ENCODE measurements at places on chromosomes 6 and 20.
A peak's percentile ranks its signal among the peaks of the same experiment; 100 is the strongest.

- DNase-seq = no peak
Observed at GRCh38 chr6:47195011-47195650, 114.6 kb downstream of the TNFRSF21 start.

DNA sequence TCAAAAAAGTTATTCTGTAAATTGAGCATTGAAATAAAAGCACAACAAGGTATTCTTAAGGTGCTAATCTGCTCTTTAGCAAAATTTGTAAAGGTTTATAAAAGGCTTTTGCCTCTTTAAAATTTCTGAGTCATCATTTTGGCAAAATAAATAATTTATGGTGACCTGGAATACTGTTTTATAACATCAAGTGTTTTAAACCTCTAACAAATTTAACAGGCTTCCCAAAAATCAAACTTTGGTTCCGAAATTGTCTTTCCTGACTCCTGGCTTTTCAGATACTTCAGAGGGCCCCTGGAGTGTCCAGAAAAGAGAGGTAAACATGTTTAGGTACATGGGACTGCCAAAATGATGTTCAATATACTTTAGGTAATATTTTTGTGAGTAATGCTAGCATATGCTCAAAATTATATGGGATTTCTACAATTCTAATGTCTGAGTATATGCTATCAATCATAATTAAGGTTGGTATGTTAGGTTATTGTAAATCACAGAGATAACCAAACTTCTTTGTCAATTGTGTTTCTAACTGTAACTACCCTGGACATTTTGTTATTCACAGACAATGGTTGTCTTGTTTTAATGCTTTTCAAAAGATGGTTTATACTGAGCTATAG, 160.3 kb upstream of the OLIG3 start:
- no peak for DNase-seq

GRCh38 chr20:3875378-3875974, 13.7 kb upstream of the PANK2 start:
- no peak for DNase-seq

- DNase-seq = no peak
Observed at GRCh38 chr6:1287103-1287591, 24.8 kb upstream of the FOXQ1 start.

DNA sequence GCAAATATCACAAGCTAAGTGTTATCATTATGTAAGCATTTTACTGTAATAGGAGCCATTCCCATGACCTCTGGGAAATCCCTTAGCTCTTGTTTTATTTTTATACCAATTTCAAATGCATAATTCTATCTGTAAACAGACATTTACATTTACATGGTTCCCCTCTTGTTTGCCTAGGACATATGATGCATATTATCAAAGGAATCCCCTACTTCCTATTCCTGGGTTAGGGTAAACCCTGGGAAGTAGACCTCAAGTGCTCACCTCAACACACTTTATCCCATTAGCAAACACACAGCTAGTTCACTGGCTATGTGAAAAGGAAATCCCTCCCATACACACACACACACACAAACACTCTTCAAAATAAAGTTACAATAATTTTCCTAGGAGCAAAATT, 27.1 kb downstream of the PDE10A start:
- no peak for DNase-seq

GRCh38 chr6:133227344-133227743, 13.8 kb upstream of the EYA4 start:
- no peak for DNase-seq

DNA sequence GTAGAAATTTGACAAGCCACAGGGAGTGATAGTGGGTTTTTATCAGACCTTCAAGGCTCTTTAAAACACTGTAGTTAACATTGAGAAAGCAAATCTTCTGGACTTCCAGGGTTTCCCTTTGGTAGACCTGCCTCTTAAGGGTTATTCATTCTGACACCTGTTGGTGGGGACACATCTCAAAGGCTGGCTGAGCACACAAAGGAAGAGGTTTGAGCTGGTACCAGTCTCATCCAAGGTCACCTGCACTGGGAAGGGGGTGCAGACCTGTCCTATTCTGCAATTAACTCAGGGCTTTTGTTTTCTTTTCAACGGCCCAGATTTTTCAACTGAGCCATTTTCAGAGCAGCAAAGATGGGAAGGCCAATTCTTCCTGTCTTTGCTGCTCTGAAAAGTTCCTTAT, 45.6 kb downstream of the EDN1 start:
- no peak for DNase-seq

DNA sequence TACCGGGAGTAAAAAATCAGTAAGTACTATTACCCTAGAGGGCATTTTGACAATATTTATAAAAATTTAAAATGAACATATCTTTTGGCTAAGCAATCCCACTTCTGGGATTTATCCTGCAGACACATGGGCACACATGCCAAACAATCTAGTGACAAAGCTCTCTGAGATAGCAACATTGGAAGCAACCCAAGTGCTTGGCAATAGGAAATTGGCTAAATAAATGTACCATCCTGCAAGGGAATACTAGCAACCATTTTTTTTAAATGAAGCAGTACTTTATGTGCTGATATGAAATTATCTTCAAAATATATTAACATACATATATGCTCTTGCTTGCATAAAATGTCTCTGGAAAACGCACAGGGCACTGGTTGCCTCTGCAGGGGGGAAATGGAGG, 133.8 kb downstream of the SNX5 start:
- DNase-seq = no peak

GRCh38 chr6:68639826-68640490, 4.9 kb downstream of the ADGRB3 start:
- no peak for DNase-seq

DNA sequence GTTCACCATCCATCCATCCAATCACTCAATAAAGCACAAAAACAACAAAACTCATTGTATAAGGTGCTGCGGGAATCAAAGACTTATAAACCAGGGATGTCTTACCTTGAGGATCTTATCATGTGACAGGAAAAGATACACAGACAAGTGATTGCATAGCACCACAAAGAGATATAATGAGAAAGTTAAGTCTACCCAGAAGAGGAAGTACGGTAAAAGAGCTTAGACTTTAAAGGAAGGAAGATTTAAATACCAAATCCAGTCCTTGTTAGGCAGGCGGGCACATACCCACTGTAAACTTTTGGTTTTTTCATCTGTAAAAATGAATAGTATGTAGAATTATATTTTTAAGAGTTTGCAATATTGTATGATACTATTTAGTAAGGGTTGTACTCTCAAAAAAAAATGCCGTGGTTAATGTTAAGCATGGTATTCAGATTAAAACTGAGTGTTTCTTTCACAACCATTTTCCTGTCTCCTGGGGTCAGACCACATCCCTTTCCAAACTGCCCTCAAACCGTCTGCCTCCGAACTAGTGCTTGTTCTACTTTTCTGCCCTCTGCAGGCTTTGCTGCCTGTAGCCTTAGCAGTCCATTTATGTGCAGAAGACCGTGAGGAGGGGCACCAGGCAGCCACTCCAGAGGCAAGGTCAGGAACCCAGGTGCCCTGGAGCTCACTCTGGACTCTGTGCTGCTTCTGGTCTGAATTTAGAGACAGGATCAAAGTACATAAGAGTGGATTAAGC, 179.5 kb upstream of the SYNDIG1 start:
- DNase-seq = no peak

DNA sequence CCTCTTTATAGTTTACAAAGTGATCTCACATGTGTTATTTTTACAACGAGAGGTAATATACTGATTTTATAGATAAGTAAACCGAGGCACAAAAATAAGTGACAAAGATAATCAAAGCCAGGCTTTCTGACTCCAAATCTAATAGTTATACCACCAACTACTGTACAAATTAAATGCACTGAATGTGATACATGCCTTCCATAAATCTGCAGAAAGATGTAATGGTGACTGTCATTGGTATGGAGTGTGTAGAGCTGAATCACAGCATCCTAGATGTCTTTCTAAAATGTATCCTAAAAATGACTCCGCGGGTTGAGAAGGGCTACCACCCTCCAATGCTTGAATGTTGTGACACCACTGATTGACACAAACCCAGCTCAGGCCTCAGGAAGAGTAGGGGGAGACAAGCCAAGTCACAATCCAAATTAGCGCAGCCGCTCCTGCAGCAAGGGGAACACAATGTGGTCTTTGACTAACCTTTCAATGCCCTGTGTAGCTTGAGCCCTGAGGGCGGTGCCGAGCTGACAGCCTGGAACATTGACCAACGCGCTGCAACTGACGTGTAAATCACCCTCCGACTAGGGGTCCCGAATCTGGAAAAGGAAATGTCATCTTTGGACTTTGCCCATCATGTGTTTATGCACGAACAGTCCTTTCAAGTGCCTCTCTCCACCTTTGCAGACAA, 136.8 kb downstream of the OLIG3 start:
- no peak for DNase-seq

GRCh38 chr6:137927777-137928218, 60.7 kb downstream of the TNFAIP3 start:
- DNase-seq = no peak

- DNase-seq = no peak
Observed at GRCh38 chr6:165071906-165072305, 237.5 kb downstream of the C6orf118 start.

DNA sequence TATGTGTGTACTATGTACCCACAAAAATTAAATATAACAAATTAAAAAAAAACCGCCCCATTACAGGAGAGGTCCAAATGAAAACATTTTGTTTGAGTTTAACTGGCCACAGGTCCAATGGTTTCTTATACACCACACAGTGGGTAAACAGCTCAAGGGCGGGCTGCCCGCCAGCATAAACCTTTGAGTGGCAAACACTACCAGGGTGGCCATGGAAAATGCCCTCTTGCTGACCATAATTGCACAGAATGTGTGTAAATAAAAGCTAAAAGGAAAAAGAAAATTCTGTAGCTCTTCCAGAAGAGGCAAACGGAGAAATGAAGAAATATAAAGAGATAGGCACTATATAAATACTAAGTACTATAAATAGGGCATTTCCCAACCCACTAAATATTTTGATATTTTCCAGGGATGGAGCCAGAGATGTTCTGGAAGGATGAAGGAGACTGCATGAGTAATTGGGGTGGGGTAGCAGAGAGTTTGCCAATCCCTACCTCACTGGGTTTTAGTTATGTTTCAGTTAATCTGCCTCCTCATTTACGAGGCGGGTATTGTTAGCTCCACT, 1.1 kb upstream of the CDC5L start:
- DNase-seq = no peak

- no peak for DNase-seq
Observed at GRCh38 chr20:25686081-25687067, 10.3 kb downstream of the ZNF337 start.

GRCh38 chr6:113246186-113246585, 611.0 kb upstream of the MARCKS start:
- no peak for DNase-seq

- peak; percentile 43 for DNase-seq
Observed at GRCh38 chr6:41940759-41941279, 789 bp downstream of the CCND3 start.

DNA sequence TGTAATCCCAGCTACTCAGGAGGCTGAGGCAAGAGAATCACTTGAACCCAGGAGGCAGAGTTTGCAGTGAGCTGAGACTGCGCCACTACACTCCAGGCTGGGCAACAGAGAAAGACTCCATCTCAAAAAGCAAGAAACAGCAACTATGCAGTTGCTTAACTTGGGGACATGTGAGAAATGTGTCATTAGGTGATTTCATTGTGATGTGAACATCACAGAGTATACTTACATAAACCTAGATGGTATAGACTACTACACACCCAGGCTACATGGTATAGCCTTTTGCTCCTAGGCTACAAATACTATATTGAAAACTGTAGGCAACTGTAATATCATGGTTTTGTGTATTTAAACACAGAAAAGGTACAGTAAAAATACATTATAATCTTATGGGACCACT, 3.3 kb upstream of the COQ3 start:
- DNase-seq = no peak

GRCh38 chr6:154925130-154925529, 70.0 kb upstream of the TIAM2 start:
- no peak for DNase-seq

- DNase-seq = no peak
Observed at GRCh38 chr6:111823831-111824607, 49.2 kb downstream of the FYN start.

DNA sequence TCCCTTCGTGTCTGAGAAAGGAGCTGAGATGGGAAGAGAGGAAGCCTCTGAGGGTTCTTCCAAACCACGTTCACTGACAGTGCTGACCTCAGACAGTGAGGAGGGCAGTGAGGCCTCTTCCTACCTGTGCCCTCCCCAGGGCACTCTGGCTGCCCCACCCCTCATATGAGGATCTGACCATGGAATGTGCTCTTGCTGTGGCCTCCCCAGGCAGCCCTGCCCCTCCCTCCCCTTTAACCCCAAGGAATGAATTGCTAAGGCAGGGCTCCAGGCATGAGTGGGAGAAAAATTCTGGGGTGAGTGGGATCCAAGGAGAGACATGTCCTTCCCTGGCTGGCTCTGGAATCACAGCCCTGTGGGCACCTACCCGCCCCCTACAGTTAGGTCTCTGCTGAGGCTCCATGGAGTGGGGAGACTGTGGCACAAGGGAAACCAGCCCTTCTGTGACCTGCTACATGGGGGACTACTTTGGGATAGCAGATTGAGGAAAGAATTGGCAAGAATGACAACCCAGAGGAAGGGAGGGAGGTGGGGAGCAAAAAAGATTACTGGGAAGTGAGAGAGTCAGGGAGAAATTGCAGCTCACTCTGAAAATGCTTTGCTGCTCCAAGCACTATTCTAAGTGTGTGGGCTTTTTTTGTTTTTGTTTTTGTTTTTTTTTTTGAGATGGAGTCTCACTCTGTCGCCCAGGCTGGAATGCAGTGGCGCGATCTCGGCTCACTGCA, 29.4 kb downstream of the TNXB start:
- no peak for DNase-seq

DNA sequence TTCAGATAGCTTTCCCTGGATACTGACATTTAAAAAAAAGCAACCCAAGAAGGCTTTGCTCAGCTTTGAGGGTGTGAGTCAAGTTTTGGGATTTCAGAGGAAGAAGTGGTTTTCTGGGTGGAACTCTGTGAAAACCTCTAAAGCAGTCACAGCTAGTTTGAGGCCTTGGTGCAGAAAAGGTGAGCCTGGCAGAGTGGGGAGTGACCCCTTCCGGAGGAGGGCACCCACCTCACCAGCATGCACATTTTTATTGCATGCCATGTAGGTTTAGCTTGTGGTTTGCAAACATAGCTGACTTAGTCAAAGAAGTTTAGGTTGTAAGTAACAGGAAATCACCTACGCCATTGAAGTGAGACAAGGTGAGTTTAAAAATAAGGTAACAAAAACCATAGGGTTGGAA, 146.8 kb upstream of the PMEPA1 start:
- no peak for DNase-seq

DNA sequence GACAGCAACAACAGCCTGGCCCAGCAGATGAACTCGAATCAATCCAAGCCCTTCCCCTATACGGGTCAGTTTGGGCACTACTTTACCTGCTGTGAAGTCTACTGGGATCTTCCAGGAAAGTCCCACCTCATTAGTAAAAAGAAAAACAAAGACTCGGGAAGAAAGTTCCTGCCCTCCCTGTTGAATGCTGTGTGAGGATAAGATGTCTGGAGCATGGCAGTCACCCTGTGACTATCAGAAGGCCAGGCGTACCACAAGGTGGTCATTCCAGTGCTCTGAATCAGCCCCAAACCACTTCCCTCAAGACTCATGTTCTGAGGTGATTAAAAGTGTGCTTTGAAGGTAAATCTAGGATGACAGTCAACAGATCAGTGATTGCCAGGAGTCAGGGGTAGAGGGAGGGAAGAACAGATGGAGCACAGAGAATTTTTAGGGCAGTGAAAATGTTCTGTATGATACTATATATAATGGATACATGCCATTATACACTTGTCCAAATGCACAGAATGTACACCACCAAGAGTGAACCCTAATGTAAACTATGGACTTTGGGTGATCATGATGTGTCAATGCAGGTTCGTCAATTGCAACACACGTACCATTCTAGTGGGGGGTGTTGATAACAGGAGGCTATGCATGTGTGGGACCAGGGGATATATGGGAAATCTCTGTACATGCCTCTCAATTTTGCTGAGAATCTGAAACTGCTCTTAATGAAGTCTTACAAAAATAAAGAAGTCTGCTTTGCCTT, 14.7 kb downstream of the FKBP1A start:
- no peak for DNase-seq

Measured in testis (tissue), 5 donors.